ENCODE measurements at places on chromosomes 6 and 20. TPM values are rescaled to one million over a fixed set of nuclear protein-coding genes. Genes with fewer than 3 reads are reported as not detected.
A peak's percentile ranks its signal among the peaks of the same experiment; 100 is the strongest.

DNA sequence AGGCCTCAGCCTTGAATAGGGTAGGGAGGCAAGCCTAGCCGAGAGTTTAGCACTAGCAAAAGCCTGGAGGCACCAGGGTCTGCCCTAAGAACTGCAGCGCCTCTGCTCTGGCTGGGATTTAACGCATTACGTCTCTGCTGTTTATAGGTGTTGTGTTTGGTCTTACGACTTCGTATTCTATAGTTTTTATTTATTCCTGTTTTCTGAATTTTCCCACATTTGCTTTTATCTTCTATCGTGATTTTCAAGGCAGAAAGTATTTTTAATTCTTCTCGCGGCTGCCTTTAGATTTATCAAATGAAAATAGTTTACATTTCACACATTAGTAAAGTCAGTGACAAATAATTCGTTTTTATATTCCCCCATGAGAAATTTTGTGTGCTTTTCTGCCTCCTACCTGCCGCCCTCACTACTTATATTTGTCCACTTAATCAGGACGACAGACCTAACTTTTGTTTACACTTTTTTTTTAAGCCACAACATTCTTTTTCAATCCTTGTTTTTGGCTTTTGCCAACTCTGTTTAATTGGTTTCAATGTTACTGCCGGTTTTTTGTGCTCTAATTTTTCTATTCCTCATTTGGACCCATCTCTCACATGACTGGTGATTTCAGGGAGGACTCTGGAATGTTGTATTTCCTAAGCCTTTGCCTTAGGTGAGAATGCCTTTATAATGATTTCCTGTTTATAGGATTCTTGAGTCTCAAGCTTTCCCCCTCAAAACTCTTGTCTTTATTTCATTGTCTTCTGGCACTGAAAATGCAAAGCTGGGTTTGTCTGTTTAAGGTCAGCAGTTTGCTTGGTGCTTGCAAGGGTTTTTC lies 1.3 kb upstream of the LZTS3 start:
- no peak for DNase-seq

DNA sequence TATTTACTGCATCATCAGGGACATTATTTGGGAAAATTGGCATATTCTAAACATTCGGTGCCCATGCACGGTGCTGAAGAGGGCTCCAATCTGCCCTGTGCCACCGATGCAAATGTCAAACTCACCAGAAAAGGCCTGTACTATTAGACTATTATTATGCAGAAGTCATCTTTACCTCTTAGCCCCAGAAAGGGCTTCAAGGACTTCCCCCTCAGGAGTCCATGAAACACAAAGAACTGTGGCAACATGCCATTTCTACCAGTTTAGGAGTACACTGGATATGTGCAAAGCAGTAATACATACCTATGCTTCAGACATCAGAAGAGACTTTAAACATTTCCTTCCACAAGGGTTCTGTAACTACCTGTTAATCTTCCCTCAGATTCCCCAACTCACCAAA lies 8.6 kb downstream of the DIDO1 start:
- DNase-seq = no peak

DNA sequence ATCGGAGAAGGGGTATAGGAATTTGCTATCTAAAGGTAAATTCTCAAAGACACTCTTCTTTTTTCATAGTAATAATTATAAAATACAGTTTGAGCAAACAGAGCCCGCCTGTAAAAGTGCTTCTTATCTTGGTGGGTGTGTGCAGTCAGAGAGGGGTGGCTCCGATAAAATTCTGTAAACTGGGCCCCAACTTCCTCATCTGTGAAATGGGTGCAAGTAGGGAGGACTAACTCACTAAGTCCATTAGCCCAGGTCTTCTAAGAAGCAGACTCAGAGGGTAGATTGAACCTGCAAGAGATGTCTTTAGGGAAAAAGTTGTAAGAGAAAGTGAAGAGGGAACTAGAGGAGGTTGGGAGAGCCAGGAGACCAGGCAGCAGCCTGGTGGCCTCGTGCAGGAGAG lies 245.8 kb upstream of the RREB1 start:
- DNase-seq = no peak

DNA sequence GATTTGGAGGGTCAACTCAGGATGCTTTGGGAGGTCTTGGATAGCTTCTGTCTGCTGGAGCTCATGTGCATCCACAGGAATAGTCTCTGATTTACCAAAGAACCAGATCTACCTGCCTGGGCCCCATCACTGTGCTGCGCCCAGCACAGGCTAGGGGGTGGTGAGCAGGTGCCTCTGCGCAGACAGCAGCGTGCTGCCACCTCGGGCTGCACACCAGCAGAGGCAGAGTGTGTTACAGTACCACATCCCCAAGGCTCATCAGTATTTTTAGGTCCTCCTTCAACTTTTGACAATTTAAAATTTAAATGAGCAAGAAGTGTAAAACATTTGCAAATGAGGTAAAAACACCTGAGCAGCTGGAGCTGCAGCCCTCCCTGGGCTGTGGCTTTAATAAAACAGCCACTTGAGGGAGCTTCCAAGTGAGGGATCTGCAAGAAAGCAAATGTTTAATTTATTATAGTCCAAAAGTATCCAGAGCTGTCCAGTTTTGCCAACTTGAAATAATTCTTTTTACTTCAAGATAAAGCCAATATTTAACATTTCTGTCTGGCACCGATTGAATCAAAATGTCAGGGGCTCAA lies 324.9 kb downstream of the ZFAND3 start:
- no peak for DNase-seq

The RSPH4A gene
- total RNA-seq = 2.6 TPM

- DNase-seq = no peak
Measured at GRCh38 chr6:167703781-167704180, 122.9 kb upstream of the AFDN start.

The GLP1R gene
- total RNA-seq = 6.9 TPM

The POU3F2 gene
- total RNA-seq = not detected

GRCh38 chr6:151448623-151449022 lies 3.3 kb downstream of the RMND1 start:
- no peak for DNase-seq

The PLCB1 gene
- total RNA-seq = 46.1 TPM

DNA sequence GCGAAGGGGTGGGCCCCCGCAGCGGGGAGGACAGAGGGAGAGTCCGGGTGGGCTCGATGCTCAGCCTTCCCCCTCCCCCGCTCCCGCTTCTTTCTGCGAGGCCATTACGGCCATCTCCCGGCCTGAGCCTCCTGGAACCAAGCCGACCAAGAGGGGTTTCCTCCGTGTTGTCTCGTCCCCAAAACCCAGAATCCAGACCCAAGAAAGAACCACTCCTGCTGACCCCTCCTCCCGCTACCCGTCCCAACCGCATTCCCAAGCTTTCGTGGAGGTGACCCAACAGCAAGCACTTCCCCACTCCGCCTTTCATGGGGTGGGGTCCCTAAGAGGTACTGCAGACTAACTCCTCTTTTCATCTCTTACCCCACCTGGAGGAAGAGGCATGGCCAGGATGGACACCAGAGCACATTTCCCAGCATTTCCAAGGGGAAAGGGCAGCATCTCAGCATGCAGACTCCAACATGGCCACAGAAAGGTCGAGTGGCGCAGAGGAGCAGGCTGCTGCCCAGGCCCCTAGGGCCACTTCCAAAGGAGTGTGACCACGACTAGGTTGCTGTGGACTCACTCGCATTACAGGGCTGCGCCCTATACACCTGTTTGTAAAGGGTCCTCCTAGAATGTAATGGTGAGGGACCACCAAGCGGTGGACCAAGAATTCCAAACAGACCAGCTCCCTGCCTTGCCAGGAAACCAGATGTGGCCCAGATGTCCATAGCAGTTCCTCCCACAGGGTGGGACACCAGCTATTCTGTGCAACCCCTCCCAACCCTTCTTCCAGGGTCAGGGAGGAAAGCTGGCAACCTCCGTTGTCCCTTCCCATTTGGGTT lies 53.4 kb downstream of the MRPL14 start:
- no peak for DNase-seq

The HEY2 gene
- 7.3 TPM for total RNA-seq

The DLGAP4 gene
- 23.1 TPM for total RNA-seq

GRCh38 chr6:35703554-35703953 lies 14.8 kb upstream of the FKBP5 start:
- no peak for DNase-seq

DNA sequence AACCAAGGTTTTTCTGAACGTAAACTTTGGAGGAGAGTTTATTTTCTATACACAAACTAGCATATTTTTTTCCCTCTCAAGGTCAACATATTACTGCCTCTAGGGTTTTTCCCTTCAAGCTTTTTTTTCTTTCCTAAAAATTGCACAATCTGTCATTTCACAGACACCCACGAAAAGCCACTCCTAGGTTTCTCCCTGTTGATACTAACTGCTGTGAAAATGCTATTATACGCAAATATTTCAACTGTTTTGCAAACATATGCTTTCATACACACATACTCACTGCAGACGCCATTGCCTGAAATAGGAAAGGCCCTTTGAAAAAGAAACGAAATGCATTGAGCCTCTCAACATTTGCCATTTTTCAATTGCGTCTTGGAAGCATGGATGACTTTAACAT lies 333.0 kb downstream of the CD83 start:
- DNase-seq = no peak

- no peak for DNase-seq
Measured at GRCh38 chr20:62829231-62830230, 12.7 kb downstream of the COL9A3 start.

- no peak for DNase-seq
Measured at GRCh38 chr20:23129266-23129665, 43.1 kb upstream of the CD93 start.

GRCh38 chr6:130997061-130997753 lies 65.8 kb downstream of the EPB41L2 start:
- no peak for DNase-seq

- DNase-seq = no peak
Measured at GRCh38 chr6:35038076-35038475, 103.1 kb downstream of the TCP11 start.

DNA sequence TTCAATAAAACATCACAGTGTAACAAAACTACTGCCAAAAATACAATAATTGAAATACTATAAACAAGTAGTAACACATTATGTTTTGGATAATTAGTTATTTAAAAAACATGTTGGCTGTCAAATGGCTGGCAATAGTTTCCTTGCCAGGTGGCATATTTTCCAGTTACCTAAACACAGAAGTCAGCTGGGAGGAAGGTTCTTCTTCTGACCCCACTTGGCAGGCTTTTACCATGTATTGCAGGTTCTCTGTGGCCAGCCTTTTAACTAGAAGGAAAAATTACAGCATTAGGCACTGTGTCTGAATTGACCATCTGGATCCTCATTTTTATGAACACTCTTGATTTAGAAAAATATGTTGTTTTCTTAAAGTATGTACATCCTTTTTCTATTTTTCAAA lies 131.4 kb downstream of the MMS22L start:
- no peak for DNase-seq

DNA sequence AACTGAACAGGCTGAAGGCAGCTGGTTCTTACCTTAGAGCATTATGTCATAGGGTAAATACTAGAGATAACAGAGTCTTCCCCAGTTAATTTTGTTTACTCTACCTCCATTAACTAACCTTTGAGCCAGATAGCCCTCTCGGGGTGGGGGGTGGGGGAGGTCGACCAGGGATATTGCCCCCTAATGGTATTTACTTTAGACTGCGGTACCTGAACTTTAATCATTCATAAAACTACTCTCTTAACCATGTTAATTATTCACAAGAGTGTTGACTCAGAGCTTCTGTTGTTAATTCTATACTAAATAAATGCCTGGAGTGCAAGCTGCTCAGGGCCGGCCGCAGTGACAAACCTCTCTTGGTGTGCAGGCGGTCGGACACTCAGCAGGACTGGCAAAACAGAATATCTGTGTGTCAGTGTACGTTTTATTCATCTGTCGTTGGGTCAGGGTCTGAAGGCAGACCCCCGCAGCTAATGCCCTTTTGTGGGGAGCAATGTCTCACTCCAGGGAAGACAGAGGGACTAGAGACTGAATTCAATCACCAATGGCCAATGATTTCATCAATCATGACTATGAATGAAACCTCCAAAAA lies 152.4 kb upstream of the COL21A1 start:
- peak; percentile 43 for DNase-seq

DNA sequence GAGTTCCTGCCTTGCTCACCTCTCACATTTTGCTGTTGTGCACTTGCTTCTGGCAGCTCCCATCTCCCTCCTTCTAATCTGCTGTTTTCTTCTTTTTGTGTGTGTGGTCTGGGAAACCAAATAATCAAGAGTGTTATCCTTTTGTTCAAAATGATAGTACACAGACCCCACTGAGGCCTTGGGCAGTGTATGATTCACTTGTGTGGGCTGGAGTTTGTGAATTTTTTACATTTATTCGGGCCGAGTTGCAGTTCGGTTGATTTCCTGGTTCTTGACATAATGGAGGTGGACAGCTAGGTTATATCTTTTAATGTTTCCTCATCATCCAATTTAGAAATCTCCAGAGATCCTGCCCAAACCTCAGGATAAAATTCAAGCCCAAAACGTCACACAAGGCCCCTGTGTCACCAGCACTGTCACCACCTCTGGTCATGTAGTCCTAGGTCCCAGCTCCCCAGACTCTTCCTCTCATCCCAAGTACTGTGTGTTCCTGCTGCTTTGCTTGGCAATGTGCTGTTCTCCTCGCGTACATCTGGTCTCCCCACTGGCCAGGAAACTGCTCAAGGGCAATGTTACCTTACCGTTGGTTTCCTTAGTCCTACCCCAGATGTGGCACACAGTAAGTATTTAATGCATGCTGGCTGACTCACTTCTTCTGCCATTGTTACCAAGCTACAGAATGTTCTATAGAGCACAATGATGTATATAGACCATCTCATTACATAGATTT lies 55.7 kb upstream of the PHACTR2 start:
- DNase-seq = no peak

DNA sequence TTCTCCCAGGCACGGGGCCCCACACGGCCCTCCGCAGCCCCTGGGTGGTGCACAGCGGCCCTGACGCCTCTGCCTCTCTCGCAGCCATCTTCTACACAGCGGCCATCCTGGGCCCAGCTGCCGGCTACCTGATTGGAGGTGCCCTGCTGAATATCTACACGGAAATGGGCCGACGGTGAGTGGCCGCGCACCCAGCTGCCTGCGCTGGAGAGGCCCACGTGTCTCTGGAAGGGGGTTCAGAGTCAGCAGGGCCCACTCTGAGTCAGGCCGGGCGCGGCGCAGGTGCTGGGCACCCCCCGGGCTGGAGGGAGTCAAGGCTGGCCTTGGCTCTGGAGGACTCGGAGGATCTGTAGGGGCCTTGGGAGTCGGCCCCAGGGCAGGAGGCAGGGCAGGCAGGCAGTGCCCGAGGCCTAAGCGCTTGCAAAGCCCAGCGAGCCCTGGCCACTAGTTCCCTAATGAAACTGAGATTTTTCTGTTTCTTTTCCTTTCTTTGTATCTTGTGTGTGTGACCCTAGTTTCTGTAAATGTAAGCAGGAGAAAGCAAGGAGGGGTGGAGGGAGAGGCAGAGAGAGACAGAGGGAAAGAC lies 16.4 kb downstream of the SLCO4A1 start:
- DNase-seq = no peak

- no peak for DNase-seq
Measured at GRCh38 chr6:148789948-148790347, 43.1 kb downstream of the UST start.

The PRPH2 gene
- 1.0 TPM for total RNA-seq
